Stimulated activated CD8-positive, alpha-beta memory T cell treated with anti-CD3 and anti-CD28 coated beads, Interleukin-15, amount 100 ng/mL, for 1 hour (primary cell): ENCODE measurements at places on chromosomes 5 and 9.

- no peak for DNase-seq
Observed at GRCh38 chr5:81233080-81233634, at the start of gene CKMT2. TSS of gene CKMT2 (plus strand) at chr5:81233322. CDS start at chr5:81251133, 17,811 bp downstream.

DNA sequence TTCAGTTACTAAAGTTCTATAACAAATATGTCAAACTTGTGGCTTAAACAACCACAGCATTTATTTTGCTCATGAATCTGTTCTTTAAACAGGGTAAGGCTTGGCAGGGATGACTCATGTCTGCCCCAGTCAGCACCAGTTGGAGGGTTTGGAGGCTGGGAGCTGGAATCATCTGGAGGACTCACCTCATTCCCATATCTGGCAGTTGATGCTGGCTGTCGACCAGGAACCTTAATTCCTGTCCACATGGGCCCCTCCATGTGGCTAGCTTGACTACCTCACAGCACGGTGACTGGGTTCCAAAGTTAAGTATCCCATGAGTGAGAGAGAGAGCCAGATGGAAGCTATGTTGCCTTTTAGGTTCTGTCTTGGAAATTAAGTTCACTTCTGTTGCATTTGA is 13.8 kb upstream of the CCL28 start:
- DNase-seq: no peak

GRCh38 chr5:36058776-36059175 is 7.9 kb downstream of the UGT3A2 start:
- no peak for DNase-seq

DNA sequence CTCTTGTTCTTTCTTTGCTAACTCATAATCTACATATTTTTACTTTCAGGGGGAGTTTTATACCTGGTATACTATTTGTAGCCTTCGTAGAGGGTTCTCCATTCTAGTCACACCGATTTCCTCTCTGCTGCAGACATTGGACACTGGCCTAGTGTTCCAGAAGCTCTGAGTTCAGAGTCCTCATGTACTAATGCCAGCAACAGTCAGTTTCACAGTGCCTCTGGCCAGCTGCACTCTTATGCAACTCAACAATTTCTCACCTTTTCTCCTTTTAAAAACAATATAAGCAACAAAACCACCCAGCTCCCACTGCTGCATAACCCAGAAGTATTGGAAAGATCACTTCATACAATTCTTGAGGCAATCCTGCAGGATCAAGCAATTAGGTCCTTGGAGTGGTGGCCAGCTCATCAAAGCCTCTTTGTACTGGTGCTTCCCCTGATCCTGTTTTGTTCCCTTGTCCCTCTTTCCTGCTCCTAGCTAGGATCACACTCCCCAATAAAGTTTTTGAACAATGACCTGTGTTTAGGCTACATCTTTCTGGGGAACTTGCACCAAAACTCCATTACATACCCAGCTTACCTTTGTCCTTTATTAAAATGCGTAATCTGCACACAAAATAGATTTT is 98.1 kb upstream of the TUT7 start:
- no peak for DNase-seq

DNA sequence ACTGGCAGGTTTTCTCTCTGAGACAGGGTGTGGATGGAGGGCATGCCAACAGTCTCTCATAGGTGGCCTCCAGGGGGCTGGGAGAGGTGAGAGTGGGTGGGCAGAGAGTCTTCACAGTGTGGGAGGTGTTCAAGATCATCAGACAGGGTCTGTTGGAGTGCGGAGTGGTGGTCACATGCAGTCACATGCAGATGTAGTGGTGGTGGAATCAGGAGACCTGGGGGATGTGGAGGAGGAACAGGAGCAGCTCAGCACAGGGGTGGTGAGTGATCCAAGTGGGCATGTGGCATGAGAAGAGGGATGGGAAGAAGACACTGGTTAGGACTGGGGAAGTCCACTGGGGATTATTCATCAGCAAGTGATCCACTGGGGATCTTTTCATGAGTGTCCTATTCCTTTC is 5.8 kb downstream of the GM2A start:
- DNase-seq: no peak
